ENCODE measurements at places on chromosomes 5 and 9.

DNA sequence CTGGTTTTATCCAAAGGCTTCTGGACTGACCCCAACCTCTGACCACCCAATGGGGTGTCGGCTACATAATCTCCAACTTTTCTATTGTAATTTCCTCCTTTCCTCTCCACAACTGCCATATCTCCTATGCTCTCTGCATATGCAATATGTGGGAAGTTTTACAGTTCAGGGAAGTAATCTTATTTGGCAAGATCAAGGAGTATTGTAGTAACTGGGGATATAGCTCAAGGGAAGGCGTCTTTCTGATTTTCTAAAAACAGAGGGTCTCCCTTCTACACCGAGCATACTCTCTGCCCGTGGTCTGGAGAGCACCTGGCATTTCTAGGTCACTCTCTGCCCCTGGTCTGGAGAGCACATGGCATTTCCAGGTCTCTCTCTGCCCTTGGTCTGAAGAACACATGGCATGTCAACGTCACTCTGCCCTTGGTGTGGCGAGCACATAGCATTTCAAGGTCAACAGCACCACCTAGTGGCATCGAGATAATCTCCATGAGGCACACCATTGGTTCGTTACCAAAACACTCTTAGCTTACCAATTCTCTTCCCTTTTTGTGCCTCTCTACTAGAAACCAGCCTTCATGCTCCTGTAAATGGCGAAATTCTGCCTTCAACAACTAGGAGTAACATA, 616.4 kb upstream of the NUDT12 start:
- no peak for DNase-seq

DNA sequence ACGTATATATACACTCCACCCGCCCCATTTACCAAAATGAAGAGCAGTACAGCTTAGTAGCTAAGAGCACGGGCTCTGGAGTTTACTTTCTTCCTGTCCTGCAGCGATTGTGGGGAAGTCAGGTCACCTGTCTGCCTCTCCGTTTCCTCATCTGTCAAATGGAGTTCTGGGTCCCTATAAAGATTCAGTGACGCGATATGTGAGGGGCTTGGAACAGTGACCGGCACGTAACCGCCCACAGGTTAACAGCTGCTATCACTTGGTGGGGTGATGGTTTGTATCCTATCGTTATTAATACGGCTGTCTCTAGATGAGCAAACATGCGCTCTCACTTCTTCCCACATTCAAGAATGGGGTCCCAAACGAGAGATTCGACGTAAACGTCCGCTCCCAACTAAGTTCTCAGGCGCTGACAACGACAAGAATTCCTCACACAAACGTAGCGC, 426 bp downstream of the FAM114A2 start:
- peak; percentile 40 for DNase-seq

- no peak for DNase-seq
Measured at GRCh38 chr5:82785456-82785855, 291.7 kb downstream of the TMEM167A start.

GRCh38 chr9:115587310-115587709, 469.4 kb upstream of the TNC start:
- DNase-seq = no peak

DNA sequence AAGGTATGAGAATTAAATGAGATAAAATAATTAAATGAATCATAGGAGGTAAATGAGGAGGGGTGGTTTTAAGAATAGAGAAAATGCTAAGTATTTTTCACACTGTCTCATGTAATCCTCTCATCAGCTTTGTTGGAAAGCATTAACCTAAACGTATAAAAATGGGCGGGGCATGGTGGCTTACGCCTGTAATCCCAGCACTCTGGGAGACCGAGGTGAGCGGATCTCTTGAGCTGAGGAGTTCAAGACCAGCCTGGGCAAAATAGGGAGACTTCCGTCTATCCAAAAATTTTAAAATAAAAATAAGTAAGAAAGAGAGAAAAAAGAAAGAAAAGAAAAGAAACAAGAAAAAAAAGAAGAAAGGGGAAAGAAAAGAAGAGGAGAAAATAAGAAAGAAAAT, 1.9 kb upstream of the RFK start:
- no peak for DNase-seq

DNA sequence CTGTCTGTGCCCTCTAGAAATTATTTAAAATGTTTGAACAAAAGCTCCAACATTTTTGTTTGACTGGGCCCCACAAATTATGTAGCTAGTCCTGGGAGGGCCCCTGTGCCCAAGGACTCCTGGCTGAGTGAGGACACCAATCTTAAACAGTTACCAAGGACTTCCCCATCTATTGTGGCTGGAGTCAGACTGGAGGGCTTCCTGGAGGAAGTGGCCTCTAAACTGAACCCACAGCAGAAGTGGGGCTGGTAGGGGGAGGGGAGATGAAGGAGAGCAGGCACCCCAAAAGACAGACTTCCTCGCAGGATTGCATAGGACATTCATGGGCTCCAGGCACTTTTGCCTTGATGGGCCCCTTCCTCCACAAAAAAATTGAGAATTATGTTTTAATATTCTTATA, 8.1 kb downstream of the ADAMTS13 start:
- DNase-seq = no peak
